CD4-positive, alpha-beta T cell treated with Interleukin-12 subunit alpha and Interleukin-12 subunit beta, for 1 hour (primary cell): ENCODE measurements at places on chromosomes 2 and 18.

DNA sequence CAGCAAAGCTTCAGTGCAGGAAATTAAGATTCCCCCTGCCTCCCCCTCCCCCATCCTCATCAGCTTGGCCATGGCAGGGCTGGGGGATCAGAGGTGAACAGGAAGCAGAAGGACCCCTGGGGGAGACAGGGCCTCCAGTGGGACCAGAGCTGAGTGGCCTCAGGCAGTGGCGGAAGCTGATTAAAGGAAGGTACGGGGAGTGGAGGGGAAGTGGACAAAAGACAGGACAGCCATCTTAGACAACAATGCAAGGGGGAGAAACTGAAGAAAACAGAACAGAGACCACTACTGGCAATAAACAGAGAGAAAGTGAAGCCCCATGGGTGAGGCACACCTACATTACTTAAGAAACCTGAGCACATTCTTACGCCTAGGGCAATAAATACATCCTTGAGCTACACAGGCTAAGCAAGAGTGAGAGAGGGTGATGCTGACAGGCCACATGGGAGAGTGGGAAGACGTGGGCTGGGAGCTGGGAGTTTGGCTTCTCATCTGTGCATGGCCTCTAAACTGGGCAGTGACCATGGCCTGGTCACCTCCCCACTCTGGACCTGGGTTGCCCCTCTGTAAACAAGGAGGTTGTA is 59.6 kb downstream of the BCL11A start:
- no peak for DNase-seq

- no peak for DNase-seq
These were observed 15.9 kb upstream of the LRRTM4 start for GRCh38 chr2:77538031-77538430.

GRCh38 chr2:165793161-165793778 is 777 bp downstream of the GALNT3 start:
- no peak for DNase-seq

GRCh38 chr2:159976527-159977160 is 85.8 kb downstream of the PLA2R1 start:
- no peak for DNase-seq

DNA sequence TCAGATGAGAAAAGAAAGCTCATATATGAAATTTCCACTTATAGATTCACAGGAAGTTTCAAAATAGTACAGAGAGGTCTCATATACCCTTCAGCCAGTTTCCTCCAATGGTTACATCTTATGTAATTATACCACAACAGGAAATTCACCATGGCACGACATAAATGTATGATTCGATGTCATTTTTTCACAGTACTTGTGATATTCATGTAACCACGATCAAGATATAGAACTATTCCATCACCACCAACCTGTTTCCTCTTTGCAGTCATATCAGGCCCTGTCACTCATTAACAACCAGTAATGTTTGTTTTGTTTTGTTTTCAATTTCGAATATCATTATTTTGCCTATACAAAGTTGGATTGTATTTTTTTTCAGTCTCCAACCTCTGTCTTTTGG is 314.3 kb upstream of the POU3F3 start:
- DNase-seq, result no peak
